Stomach (tissue), 19 donors: ENCODE measurements at places on chromosomes 7 and 10. TPM values are rescaled to one million over a fixed set of nuclear protein-coding genes. Genes with fewer than 3 reads are reported as not detected.

DNA sequence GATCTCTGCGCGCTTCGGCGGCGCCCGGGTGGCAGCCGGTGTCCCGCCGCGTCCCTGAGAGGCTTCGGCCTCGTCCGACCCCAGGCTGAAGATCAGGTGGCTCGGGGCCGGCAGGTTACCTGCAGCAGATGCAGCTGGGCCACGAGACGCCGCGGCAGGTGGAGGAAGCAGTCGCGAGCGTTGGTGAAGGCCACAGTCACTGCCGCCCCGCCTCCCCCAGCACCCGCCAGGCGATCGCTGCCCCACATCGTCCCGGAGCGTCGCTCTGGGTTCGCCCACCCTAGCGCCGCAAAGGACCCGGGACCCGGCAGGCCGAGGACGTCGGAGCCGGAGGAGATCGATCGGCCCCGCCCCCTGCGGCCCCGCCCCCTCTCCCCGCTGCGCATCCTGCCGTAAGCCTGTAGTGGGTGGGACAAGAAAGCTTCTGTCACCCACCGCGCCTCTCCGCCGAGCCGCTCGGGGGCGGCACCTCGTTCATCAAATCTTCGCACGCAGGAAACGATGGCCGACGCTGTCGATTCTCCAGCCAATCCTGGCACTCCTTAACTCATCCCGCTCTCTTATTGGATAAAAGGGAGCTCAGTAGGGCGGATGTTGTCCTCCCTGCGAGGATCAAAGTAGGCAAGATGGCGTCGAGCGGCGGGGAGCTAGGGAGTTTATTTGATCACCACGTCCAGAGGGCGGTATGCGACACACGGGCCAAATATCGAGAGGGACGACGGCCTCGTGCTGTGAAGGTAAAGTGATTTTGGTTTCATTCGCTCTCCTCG is at the start of the genes PEX1 and RBM48:
TSS of gene PEX1 (minus strand) at position 333 of the 770 bp plus-strand sequence. CDS start at position 248, 85 bp downstream.
TSS of gene RBM48 (plus strand) at position 608 of the 770 bp plus-strand sequence. CDS start at position 627, 19 bp downstream.
- DNase-seq, result peak; percentile 95

Gene MCM10
- total RNA-seq, result 7.6 TPM

DNA sequence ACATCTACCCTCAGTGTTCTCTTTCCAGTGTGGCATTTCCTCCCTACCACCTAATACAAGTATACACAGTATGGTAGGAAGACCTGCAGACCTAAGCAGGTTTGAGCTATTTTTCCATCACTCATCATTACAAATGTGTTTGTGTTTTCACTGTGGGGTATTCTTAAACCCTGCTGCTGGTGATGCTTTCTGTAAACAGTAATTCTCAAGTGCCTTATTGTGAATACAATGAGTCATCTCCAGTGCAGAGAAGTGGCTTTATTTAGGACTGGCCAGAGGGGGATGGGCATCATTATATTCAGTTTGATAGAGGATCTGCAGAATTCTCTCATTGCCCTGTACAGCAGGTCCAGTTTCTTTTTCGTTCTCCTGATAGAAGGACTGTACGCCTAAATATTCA is 63.7 kb downstream of the GRM8 start:
- DNase-seq, result no peak

DNA sequence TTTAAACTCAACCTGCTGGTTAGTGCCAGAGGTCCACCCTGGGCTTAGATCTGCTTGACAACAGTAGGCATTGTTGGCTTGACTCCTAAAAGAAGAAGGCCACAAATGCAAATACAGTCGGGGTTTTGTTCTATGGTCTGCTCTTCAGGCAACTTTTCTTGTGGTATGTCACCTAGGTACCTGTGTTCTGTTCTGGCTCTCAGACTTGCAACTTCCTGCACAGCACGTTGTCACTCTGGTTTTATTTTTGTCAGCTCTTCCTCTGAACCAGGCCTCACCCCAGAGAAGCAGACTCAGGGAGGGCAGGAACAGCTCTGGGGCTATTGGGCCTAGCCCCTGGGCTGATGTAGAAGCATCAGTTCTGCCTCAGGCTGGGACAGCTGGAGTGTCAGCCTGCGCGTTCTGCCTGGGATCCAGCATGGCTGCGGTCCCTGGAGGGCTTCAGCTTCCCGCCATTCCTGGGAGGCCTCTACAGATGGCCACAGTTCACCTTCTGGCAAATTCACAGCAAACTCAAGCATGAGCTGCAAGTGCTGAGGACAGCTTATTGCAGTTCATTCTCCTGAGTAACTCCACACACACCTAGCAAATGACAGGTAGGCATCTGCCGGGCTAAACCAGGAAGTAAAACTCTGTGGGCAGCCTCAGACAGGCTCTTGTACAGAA is 11.0 kb upstream of the PDCD4 start:
- peak; percentile 66 for DNase-seq

DNA sequence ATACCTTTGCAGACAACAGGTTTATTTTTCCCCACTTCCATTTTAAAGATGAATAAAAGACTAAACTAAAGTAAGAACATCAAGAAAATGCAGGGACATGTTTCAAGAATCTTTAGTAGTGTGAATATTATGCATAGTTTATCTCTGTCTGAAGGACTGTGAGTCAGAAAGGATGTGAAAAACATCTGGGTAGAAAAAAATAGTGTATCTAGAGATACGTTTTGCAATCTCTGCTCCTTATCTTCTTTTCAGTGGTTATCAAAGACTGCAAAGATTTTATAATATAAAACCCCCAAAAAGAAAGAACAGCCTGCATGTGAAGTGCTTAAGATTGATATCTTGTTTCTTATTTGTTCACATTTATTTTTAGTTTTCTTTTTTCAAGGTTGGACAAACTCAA is 101.9 kb upstream of the ARHGAP21 start:
- no peak for DNase-seq

GRCh38 chr10:34801097-34801733 is 13.9 kb downstream of the PARD3 start:
- DNase-seq, result no peak

- no peak for DNase-seq
Observed at GRCh38 chr10:28087661-28088351, 88.9 kb upstream of the ODAD2 start.

GRCh38 chr7:128812514-128813168 is 17.6 kb upstream of the FLNC start:
- DNase-seq, result peak; percentile 71

GRCh38 chr10:97721871-97722780 is 8.6 kb downstream of the MARVELD1 start:
- DNase-seq, result no peak
